ENCODE measurements at places on chromosomes 13 and 19.

- no peak for DNase-seq
Observed at GRCh38 chr13:99197117-99197651, 3.5 kb upstream of the UBAC2 start.

- DNase-seq: peak; percentile 82
Observed at GRCh38 chr19:12140545-12141404, 625 bp upstream of the ZNF20 start.

GRCh38 chr13:98384739-98385138 lies 192.2 kb downstream of the STK24 start:
- no peak for DNase-seq

- DNase-seq: no peak
Observed at GRCh38 chr13:111973605-111974340, 93.2 kb upstream of the SOX1 start.

GRCh38 chr13:97069050-97069815 lies 75.0 kb upstream of the OXGR1 start:
- DNase-seq: no peak

GRCh38 chr13:109698779-109699178 lies 87.6 kb downstream of the IRS2 start:
- DNase-seq: no peak

- DNase-seq: no peak
Observed at GRCh38 chr13:29039212-29039611, 219.1 kb downstream of the MTUS2 start.

DNA sequence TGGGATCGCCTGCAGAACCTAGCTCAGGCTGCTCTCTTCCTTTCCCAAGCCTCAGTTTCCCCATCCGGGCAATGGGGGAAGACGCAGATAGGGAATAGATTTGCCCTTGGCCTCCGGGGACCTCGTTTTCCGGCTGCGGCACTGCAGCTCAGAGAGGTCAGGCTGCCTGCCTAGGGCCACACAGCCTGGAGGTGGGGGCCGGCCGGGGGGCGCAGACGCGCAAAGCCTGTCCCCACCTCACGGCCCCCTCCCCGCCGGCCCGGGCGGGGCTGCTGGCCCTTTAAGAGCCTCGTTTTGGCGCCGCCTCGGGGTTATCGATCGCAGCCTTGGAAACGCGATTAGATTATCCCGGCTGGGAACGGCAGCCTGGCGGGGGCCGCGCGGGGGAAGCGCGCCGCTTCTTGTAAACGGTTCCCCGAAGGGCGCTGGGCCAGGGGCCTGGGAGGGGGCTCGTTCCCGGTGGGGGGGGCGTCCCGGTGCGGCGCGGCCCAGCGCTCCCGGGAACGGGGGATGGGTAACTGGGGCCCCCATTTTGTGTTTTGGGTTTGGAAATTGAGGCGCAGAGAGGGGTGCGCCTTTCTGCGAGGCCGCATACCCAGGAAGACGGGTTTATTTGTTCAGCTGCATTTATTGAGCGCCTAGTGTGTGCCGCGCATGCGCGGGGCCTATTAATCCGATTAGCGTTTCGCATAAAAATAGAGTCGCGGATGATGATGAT lies 23.4 kb upstream of the TCF3 start:
- no peak for DNase-seq

- DNase-seq: no peak
Observed at GRCh38 chr19:40523322-40524047, 53.2 kb upstream of the SHKBP1 start.

DNA sequence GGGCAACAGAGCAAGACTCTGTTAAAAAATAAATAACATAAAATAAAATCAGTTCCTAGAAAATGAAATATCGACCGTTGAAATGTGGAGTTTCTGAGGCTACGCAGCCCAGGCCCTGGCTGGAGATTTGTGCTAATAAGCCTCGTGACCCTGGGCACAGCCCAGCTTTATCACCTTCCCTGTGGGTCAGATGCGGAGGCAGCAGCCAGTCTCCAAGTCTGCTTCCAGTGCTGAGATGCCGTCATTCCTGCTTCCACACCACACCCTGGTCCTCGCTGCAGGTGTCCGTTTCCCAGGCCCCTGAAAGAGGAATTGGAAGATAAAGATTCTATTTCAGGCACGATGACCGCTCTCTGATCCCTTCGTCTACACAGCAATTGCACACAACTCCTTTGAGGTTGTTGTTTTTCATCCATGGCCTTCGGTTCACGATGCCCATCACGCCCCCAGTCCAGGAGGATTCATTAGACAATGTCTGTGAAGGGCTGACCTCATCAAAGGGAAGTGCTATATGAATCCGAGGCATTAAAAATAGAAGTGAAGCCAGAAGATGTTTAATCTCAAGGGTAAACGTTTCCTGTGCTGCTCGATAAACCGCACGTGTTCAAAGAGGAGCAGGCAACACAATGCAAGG lies 48.3 kb upstream of the ATP11A start:
- DNase-seq: no peak

GRCh38 chr13:48315969-48316650 lies 12.6 kb downstream of the RB1 start:
- no peak for DNase-seq

DNA sequence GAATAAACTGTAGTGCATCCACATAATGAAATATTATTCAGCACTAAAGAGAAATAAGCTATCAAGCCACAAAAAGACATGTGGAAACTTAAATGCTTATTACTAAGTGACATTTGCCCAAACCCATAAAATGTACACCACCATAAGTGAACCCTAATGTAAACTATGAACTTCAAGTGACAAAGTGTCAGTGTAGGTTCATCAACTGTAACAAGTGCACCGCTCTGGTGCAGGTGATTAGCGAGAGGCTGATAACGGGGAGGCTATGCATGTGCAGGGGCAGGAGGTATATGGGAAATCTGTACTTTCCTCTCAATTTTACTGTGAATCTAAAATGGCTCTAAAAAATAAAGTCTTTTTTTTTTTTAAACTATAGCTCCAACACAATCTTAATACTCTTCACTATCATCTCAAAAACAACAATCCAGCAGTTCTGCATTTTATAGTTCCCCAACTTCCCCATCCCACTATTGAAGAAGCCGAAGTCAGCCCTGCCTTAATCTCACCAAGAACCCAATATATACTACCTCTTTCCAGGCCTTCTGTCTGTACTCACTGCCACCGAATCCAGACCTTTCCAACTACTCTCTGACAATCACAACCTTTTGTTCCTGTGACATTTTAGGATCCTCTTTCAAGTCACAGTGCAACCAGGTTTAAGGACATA lies 22.6 kb downstream of the ELF1 start:
- DNase-seq: no peak

GRCh38 chr13:25927932-25928331 lies 123.9 kb downstream of the SHISA2 start:
- DNase-seq: no peak

- no peak for DNase-seq
Observed at GRCh38 chr13:67642657-67643056, 412.5 kb upstream of the PCDH9 start.

GRCh38 chr19:44700547-44700946 lies 1.6 kb downstream of the CEACAM16 start:
- DNase-seq: no peak

DNA sequence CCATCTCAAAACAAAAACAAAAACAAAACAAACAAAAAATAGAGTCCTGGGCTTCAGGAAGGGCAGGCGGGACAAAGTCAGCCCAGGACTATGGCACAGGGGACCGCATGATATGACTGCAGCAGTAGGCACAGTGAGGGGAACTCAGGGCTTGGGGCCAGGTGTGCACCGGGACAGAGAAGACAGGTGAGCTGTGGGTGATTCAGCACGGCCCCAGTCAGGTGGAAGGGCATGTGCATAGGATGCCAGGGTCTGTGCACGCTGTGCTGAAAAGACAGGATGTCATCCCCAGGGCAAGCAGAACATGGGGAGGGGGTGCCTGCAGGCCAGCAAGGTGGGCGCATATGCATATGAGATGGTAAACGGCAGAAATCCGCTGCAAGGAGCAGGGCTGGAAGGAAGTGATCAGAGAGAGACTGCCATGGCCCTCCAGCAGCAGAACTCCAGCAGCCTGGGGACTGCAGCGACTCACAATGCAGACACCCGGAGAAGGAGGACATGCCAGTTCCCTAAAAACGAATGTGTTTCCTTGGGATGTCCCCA lies 15.0 kb downstream of the EPS15L1 start:
- DNase-seq: no peak

GRCh38 chr19:31531326-31531725 lies 182.1 kb upstream of the TSHZ3 start:
- no peak for DNase-seq

GRCh38 chr19:4115050-4115817 lies 8.7 kb downstream of the MAP2K2 start:
- peak; percentile 45 for DNase-seq

DNA sequence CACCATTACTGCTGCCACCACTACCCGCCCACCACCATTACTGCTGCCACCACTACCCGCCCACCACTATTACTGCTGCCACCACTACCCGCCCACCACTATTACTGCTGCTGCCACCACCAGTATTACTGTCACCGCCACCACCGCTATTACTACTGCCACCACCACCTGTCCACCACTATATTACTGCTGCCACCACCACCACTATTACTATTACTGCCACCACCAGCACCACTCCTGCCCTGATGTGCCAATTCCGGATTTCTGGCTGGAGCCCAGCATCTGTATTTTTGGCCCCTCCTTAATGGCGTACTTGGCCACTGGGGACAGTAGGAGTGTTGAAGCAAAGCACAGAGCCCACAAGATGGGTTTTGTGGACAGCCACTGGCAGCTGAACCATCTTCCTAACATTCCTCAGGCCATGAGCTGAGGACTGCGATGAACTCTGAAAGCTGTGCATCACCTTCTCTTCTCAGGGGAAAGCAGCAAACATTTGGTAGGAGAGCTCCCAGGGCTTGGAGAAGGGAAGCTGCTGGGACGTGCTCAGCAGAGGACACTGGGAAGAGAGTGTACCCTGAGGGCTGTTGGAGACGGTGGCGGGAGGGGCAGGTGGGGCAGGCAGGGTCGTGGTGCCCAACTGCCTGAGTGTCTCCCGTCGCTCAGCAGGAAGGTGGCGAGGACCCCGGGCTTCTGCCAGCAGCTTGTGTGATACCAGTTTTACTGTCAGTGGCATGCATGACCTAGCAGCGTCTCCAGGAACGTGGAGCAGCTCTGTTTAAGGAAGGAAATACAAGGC lies 23.0 kb downstream of the CUL4A start:
- no peak for DNase-seq

- DNase-seq: no peak
Observed at GRCh38 chr13:74743992-74744391, 609.8 kb upstream of the KLF12 start.

GRCh38 chr19:17993076-17993813 lies 14.7 kb upstream of the ARRDC2 start:
- no peak for DNase-seq

- no peak for DNase-seq
Observed at GRCh38 chr13:21050288-21051197, 10.8 kb downstream of the LATS2 start.

DNA sequence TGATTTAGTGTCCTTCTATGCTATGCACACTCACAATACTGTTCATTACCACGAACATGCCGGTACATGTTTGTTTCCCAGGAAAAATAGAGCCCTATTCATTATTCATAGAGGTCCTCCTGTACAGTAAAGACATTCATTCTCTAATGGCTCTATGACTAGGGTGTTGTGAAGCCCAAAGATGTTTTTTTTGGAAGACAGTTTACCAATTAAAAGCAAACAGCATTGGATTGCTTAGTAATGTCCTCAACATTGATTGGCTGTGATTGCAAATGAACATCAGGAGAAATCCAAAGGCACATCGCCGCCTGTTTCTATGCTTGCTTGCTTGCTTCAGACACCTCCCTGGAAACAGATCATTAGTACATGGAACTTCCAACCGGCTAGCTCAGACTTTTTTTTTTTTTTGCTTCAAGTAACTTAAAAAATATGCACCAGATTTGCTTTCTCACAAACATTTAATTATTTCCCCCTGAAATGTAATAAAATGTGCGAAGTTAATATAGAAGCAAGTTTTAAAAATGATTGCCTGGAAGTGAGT lies 8.8 kb upstream of the GPC6 start:
- no peak for DNase-seq

- DNase-seq: no peak
Observed at GRCh38 chr19:35039881-35040825, 1.4 kb upstream of the HPN start.

DNA sequence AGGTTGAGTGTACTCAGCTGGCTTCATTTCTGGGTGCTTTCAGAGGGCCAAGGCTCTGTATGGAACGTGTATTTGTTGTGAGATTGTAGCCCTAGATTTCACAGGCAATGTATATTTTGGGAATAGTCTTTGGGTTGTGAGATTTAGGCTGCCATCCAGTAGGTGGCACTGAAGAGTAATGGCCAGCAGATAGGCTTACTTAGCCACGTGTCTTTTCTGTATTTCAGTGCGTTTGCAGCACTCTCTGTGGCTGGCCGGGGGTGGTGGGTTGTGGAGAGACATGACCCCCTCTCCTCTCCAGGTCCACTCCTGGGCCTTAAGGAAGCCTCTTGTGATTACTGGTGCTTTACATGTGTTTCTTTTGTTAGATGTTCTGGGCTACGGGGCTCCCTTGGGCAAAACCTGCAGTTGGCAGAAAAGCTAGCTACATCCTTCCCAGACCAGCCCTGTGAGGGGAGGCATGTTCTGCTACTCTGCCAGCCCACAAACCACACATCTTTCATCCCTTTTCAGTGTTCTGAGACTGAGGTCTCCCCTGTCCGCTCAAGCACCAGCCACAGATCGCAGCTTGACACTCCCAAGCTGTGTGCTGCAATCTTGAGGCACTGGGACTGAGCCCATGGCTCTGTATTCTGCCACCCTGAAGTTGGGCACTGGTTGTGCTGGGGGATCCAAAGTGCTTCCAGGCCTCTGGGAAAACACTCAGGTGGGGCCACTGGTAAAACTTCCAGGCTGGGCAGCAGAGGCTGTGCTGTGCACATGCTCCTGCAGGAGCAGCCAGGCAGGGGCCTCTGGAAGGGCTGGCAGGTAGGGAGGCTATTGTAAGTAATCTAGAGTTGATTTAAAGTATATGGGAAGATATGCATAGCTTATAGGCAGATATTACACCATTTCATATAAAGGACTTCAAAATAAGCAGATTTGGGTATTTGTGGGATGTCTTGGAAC lies 1096.8 kb upstream of the PCDH20 start:
- DNase-seq: no peak

GRCh38 chr13:34942732-34943435 lies 814 bp downstream of the NBEA start:
- no peak for DNase-seq

GRCh38 chr19:20273951-20274570 lies 107.0 kb downstream of the ZNF486 start:
- no peak for DNase-seq

GRCh38 chr19:10305139-10305806 lies 4.3 kb downstream of the ZGLP1 start:
- DNase-seq: no peak

DNA sequence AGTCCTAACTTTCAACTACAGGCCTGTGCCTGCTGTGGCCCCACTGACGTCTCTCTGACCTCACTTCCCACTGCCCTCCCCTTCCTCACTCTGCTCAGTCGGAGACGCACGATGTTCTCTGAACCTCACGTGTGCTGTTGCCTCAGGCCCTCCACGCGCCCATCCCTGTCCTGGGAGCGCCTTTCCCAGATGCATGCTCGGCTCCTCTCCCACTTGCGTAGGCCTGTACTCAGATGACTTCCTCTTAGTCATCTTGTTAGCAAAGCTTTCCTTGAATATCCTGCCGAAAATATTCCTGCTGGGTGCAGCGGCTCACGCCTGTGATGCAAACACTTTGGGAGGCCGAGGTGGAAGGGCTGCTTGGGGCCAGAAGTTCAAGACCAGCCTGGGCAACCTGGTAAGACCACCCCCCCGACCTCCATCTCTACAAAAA lies 9.3 kb upstream of the SYT5 start:
- no peak for DNase-seq

GRCh38 chr13:101354895-101355294 lies 61.4 kb downstream of the NALCN start:
- DNase-seq: no peak

GRCh38 chr13:50761406-50761805 lies 82.1 kb downstream of the DLEU7 start:
- no peak for DNase-seq
